ENCODE measurements at places on chromosomes 5 and 9.

DNA sequence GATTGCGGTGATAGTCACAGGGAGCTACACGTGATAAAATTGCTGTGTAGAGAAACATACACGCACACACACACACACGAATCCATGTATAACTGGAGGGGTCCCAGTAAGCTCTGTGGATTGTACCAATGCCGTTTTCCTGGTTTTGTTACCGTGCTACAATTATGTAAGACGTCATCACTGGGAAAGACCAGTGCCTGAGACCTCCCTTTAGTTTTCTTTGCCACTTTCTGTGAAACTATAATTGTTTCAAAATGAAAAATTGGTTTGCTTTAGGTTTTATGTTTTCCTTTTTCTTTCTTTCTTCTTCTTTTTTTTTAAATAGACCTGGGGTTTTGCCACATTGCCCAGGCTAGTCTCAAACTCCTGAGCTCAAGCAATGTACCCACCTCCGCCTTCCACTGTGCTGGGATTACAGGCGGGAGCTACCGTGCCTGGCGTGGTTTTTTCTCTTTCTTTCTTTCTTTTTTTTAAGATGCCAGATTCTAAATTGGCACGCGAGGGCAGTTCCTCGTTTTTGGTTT lies 21.3 kb downstream of the OR2V2 start:
- no peak for DNase-seq

- DNase-seq = no peak
These were observed 3.8 kb downstream of the NR2F1-AS1 start for GRCh38 chr5:93576994-93577853.

DNA sequence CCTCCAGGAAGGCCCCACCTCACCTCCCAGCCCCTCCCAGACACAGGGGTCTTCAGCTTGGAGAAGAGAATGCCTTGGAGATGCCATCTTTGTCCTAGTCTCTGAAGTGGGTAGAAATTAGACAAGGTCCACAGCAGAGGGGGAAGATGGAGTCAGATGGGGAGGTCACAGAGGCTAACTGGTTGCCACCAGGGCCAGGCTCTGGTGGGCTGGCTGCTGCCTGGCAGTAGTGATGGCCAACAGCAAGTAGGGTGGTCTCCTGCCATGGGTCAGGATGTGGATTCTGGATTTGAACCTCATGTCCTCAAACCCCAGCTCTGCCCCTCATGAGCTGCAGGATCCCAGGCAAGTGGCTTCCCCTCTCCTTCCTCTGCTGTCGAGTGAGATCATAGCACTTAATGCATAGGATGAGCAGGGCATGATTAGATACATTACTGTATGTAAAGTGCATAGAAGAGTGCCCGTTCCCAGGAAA lies 38.7 kb upstream of the NEK6 start:
- no peak for DNase-seq

GRCh38 chr5:163569284-163569683 lies 63.9 kb downstream of the MAT2B start:
- peak; percentile 43 for DNase-seq

GRCh38 chr5:79229357-79230174 lies 6.4 kb upstream of the JMY start:
- peak; percentile 54 for DNase-seq

DNA sequence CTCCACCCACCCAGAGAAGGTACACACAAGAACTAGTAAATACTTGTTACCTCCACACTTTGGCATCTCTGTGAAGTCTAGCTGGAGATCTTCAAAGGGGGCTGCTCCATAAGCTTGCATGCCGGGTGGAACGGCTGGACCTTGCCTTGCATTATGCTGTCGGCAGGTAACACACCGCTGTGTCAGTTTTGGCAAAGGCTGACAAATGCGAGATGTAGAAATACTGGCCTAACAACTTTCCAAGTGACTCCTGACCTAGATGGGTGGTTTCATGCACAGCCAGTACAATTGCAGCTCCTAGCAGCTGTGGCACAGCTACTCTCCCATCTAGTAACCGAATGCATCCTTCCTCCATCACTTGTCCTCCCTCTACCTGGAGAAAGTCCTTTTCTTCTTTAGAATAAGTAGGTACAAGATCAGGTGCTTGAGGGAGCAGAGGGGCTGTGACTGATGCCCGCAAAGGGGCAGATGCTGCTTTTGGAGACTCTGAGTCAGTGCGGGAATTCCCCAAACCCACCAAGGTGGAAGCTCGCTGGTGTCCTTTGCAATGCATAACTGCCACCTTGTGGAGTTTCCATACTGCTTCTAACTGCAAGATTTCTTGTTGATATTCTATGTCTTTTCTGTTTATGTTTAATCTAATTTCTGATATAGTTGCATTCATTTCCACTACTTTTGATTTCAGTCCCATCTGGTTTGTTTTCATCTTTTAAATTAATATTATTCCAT lies 78.4 kb downstream of the TMEM161B start:
- no peak for DNase-seq

GRCh38 chr5:176895831-176896230 lies 3.3 kb downstream of the HK3 start:
- no peak for DNase-seq

GRCh38 chr5:17157916-17158529 lies 59.4 kb upstream of the BASP1 start:
- DNase-seq = peak; percentile 95

GRCh38 chr5:44233691-44234090 lies 155.5 kb downstream of the FGF10 start:
- DNase-seq = no peak

- DNase-seq = peak; percentile 3
These were observed 156.5 kb downstream of the ASTN2 start for GRCh38 chr9:117258184-117258866.

GRCh38 chr5:72841756-72842535 lies 25.5 kb downstream of the TNPO1 start:
- DNase-seq = peak; percentile 68

GRCh38 chr9:126216826-126217225 lies 109.8 kb upstream of the MVB12B start:
- no peak for DNase-seq
